ENCODE measurements at places on chromosomes 6 and 20.

DNA sequence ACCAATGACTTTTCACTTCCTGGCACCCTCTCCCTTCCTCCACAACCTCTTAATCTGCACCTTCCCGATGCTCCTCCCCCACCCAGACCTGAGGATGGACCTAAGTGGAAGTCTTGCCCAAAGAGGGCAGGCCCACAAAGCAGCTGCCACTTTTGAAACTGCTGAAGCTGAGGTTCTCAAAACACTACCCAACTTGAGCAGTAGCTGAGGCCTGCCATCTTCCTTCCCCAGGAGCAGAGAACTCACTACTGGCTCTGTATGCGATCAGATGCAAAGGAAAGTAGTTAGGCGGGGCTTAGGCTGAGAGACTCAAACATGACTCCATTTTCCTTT, 1.5 kb downstream of the HM13 start:
- DNase-seq: no peak

DNA sequence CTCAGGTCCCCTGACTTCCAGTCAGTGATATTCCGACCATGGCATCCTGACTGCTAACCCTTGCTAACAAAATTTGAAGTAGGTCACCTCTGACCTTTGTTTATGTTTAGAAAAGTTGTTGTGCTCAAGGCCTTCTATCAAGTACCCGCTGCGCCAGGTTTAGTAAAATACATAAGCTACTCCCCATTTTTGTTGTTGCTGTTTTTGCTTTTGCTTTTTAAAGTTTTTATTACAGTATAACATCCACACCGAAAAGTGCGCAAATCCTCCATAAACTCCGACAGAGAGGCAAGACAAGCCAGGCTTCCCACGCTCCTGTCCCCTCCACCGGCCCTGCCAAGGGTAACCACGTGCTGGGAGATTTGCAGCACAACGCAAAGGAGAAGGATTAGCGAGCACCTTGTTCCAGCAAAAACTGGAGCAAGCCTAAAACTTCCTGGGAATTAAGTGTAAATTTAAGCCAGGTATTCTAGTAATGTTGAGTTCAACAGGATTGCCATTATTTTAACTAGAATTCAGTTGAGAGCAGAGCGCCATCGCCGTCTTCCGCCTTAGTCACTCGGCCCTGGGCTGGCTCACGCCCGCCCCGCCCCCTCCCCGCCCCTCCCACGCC, 17.8 kb upstream of the HMGN4 start:
- DNase-seq: no peak

DNA sequence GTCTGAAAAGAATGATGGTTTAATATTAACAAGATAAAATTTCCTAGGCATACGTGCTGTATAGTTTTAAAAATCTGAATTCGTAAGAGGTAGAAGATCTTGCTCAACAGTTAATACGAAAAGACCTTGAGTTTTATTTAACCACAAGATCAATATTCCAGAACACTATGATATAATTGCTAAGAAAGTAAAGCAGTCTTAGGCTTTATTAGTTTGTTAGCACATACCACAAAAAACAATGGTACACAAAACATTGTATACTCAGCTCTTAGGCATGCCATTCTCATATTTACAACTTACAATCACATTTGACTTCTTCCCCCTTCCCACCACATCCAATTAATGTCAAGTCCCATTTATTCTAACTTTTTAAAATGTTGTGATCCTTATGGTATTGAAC, 24.4 kb upstream of the STXBP5 start:
- no peak for DNase-seq

- DNase-seq: no peak
These were observed 1.6 kb downstream of the BEND6 start for GRCh38 chr6:56956491-56956890.

DNA sequence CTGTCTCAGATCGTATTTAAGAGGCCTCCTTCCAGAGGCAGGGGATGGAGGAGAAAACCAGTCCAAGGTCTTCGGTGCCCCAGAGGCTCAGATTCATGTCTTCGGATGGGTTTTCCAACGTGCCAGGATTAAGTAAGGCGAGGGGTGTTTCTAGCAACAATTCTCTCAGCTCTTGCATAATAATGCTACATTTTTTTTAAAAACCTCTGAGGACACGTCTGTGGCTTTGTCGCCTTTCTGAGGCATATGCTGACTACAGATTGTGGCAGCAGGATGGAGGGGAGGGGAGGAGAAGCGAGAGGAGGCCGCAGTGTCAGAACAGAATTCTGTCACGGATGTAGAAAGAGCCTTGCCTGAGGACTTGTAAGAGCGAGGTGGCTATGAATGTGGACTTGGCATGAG, 17.7 kb upstream of the CCDC167 start:
- DNase-seq: no peak

DNA sequence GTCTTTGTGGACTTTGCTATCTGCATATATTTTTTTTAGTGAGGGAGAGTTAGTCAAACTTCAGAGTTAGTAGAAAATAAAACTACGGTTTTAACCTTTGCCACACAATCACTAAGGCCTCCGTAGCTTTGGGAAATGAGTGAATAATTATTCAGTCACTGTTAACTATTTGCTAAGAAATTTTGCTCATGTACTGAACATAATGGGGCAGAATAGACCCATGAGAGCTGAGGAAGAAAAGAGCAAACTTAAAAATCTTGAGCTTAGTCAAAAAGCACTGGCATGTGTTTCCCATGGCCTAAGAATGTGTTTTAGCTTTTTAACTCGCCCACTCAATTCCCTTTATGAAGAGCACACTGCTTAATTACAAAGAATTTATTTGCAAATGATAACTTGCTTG, 60.4 kb upstream of the SUPT3H start:
- peak; percentile 63 for DNase-seq

GRCh38 chr6:69914015-69914485, 47.7 kb downstream of the COL19A1 start:
- DNase-seq: no peak

GRCh38 chr6:166598441-166599138, 12.1 kb upstream of the RAMACL start:
- DNase-seq: peak; percentile 97

GRCh38 chr20:62133864-62134263, 9.3 kb downstream of the PSMA7 start:
- DNase-seq: peak; percentile 14

GRCh38 chr6:1481286-1481685, 91.9 kb downstream of the FOXF2 start:
- DNase-seq: peak; percentile 95

DNA sequence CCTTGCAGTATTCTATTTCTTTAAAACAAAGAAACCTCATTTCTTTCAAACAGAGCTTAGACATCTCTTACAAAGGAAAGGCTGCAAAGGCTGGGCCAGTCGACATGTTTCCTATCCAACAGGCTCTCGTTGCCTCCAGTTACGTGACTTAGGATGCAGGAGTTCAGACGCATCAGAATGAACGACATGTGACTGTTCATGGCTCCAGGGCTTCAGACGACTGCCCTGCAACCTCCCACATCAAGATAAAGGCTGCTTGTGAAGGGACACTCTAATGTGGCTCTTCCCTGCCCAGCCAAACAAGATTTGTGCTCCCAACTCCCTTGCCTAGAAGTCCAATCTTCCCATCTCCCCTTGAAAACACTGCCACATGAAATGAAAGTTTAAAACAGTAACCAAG, 14.3 kb upstream of the NEDD9 start:
- no peak for DNase-seq

- DNase-seq: no peak
These were observed 57.5 kb downstream of the SYNJ2 start for GRCh38 chr6:158039178-158039557.

DNA sequence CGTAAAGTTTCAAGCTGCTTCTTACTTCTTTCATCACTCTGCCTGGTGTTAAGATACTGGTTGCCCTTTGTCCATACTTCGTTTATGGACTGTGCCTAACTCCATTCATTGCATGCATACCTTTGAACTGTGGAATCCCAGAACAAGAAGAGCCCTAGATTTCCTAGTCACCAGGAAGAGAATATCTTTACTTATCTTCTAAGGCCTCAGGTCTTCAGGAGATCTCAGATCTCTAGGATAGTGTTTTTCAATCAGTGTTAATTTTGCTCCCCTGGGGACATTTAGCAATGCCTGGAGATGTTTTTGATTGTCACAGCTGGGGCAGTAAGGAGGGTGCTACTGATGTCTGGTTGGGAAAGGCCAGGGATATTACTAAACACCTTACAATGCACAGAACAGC, 35.5 kb upstream of the GJA1 start:
- no peak for DNase-seq

GRCh38 chr20:19802492-19803158, 44.6 kb downstream of the RIN2 start:
- no peak for DNase-seq

- peak; percentile 60 for DNase-seq
These were observed 37.6 kb downstream of the ANKS1A start for GRCh38 chr6:34926655-34927054.

DNA sequence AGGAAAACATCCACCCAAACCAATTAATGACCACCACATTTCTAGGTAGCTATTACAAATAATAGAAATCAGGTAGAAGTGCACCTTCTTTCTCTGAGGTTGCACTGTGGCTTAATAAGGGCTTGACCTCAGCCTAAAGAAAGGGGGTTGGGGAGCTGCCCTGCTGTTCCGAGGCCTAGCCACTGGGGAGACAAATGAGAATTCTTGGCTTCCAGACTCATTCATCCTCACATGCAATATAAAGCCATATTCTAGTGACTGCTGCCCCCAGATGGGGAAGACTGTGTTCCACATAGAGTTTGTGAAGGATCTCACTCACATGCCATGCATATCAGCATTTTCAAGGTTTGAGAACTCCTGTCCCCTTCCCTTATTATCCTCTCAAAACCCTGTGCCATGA, 22.9 kb downstream of the SAYSD1 start:
- no peak for DNase-seq

GRCh38 chr6:3453413-3454272, 3.2 kb downstream of the SLC22A23 start:
- DNase-seq: no peak
